Iris pigment epithelial cell (primary cell): ENCODE measurements at places on chromosomes 3 and 15.

GRCh38 chr3:141649871-141650270 is 88.2 kb upstream of the RNF7 start:
- DNase-seq = no peak

DNA sequence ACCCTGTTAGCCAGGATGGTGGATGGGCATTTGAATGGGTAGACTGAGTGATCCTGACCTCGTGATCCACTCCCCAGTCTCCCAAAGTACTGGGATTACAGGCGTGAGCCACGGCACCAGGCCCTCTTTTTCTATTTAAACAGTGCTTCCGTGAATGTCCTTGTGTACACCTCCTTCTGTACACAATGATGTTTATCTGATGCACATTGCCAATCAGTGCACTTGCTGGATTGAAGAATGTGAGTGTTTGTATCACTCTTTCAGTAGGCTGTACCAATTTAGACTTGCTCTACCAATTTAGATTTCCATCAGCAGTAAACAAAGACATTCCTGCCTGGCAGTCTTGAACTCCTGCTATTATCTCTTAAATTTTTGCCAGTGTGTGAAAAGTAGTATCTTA is 8.9 kb upstream of the ZNF619 start:
- no peak for DNase-seq

DNA sequence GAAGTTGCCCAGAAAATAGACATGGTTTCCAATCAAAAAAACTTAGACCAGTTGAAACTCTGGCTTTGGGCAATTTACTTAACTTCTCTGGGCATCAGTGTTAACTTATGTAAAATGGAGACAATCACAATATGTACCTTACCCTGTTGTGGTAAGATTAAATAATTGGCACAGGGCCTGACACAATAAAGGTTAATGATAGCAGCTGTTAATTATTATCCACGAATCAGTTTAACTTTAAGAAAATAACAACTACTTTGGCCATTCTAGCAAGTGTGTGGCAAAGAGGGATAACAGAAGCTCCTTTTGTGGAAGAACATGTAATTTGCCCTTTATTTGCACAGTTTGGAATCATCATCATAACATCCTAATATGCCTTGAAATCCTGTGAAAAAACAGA is 787.6 kb downstream of the FHIT start:
- no peak for DNase-seq

DNA sequence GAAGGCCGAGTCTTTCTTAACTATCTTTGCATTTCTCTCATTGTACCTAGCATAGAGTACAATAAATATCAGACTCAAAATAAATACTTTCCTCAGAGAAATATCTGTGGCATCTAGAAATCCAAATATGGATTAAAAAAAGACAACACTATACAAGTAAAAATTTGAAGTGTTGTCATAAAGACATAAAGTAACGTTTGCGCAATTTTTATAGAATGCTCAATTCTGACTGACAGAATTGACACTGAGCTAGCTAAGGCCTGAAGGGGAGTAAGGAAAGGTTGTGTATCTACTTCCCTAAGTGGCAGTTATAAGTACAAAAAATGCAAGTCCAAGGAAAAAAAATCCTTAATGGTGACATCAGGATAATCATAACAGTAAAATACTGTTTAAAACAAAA is 1.1 kb downstream of the SEC11A start:
- no peak for DNase-seq

GRCh38 chr3:23865595-23866396 is 51.0 kb downstream of the NKIRAS1 start:
- DNase-seq = peak; percentile 84

GRCh38 chr15:89087161-89087829 is 961 bp upstream of the ABHD2 start:
- DNase-seq = no peak
